Neural crest cell (in vitro differentiated cells): ENCODE measurements at places on chromosomes 5 and 9.

- no peak for DNase-seq
Observed at GRCh38 chr5:116998024-116998423, 423.4 kb upstream of the SEMA6A start.

DNA sequence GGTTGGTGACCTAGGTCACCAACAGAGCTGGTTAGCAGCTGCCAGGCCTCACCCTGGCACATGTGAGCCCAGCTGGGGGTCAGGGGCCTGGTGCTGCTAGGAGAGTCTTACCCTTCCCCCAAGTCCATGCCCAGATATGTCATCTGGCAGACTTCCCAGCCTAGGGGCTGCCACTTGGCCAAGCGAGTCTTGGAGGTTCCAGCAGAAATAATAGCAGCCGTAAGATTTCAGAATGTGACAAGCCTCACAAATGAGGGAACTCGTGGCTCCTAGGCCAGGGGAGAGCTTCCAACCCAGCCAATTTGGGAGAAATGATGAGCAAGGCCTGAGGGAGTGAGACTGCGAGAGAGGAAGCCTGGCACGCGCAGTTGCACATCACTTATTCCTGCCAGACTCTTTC, 11.1 kb downstream of the URM1 start:
- DNase-seq, result no peak

- DNase-seq, result no peak
Observed at GRCh38 chr5:124060011-124060410, 548.0 kb downstream of the CSNK1G3 start.

DNA sequence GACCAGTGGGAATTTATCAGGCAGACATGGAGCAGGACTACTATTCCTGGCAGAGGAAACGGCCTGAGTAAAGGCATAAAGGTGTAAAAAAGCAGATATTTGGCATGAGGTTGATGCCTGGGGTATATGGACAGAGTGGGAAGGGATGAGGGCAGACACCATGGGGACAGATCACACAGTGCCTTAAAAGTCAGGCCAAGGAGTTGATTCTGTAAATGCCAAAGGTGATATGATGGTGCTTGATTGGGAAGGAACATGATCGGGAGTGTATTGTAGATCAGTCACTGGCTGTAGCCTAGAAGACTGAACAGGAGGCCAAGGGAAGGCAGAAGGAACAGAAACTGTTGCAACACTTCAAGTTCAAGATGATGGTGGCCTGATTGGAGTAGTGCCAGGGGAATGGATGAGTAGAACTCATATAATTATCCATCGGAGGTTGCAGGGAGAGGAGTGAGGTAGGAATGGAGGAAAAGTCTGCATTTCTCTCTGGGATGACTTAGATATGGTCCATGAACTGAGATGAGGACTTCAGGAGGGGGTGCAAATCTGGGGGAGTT, 594.3 kb upstream of the KLF4 start:
- no peak for DNase-seq

GRCh38 chr5:11050596-11051304, 289.7 kb upstream of the DAP start:
- DNase-seq, result no peak

GRCh38 chr9:110744715-110745384, 76.3 kb downstream of the MUSK start:
- DNase-seq, result no peak

GRCh38 chr5:71932655-71933338, 174.5 kb upstream of the MAP1B start:
- peak; percentile 34 for DNase-seq

DNA sequence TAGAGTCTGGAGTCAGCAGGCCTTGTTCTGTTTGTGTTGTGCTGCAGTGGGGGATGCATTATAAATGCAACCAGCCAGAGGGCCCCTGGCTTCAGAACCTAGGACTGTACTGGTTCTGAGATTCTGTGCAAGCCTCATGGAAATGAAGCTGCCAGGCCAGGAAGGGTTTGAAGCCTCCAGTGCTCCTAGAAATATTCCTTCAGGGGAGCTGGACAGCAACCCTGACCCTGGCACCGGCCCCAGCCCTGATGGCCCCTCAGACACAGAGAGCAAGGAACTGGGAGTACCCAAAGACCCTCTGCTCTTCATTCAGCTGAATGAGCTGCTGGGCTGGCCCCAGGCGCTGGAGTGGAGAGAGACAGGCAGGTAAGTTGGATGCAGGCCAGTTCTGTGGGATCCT, at the start of gene SLC4A9:
SLC4A9 (plus strand) TSS at position 94 of the 400 bp plus-strand sequence; CDS start at position 137, 43 bp downstream.
- no peak for DNase-seq

- DNase-seq, result no peak
Observed at GRCh38 chr9:69325409-69326212, 596 bp downstream of the ENTREP1 start.

GRCh38 chr5:72021651-72022357, 85.5 kb upstream of the MAP1B start:
- DNase-seq, result no peak

GRCh38 chr5:158722940-158723339, 376.8 kb downstream of the EBF1 start:
- no peak for DNase-seq

DNA sequence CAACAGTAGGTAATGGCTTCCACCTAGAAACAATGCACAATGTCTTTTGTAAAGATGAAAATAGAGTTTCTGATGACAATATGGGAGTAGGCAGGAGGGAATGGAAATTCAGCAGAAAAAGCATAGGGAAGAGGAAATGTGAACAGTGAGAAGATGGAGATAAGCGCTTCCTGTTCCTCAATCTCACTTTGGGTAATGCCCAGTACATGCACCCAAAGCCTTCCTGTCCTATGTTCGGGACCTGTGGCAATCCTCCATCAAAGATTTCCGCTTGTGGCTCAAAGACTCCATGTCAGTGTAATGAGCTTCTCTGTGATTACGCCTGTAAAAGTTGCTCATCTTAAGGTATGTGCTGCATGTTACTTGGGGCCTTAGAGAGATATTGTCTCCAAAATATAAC, 2.7 kb downstream of the UGT3A1 start:
- no peak for DNase-seq

GRCh38 chr5:132277971-132278853, 16.0 kb upstream of the SLC22A4 start:
- no peak for DNase-seq

DNA sequence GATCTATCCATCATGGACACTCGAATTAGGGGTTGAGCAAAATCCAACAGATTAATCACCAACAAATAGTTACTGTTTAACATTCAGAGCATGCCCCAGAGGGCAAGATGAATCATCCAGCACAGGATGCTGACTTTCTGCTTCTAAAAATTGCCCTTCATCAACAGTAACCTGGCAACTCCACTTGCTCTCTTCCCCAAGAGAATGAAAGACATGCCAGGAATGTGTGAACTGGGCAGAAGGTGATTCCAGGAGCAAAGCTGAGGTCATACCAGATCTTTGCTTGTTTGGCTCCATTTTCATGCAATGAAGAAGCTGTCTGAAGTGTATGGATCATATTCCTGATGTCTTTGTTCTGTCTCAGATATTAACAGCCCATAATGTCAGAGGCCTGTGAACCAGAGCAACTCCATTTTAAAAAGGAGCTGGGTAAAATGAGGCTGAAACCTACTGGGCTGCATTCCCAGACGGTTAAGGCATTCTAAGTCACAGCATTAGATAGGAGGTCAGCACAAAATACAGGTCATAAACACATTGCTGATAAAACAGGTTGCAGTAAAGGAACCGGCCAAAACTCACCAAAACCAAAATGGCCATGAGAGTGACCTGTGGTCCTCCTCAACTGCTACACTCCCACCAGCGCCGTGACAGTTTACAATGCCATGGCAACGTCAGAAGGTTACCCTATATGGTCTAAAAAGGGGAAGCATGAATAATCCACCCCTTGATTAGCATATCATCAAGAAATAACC, 2.5 kb upstream of the ZNF367 start:
- DNase-seq, result no peak

- no peak for DNase-seq
Observed at GRCh38 chr5:93192087-93192486, 388.9 kb downstream of the NR2F1-AS1 start.

GRCh38 chr9:29069376-29069775, 1496.1 kb upstream of the C9orf72 start:
- DNase-seq, result no peak

DNA sequence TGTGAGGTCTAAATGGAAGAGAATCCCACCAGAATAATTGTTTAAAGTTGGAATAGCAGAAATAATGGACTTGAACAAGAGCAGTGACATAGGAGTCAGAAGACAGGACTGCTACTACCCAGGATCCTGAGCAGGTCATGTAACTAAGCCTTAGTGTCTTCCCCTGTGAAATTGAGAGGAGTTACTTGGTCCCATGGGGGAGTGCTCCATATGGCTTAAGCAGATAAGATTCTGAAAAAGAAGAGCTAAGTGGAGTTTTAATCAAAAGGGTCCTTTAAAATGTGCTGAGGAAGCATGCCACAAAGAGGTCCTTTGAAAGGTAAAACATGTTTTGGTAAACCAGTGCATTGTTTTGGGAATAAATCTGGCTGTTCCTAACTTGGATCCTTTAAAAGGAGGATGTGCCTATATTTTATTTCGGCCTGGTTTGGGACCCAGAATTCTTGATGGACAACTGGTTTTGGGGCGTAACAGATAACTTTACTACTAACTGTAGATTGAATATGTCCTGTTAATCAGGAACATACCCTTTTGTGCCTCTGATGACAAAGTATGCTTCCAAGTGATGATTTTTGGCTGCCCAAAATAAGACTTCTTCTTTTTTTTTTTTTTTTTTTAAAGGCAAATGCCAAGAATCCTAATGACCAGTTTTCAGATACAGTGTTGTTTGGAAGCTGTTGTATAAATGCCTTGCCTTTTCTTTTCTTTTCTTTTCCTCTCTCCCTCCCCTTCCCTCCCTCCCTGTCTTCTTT, 5.7 kb downstream of the RCL1 start:
- no peak for DNase-seq

- DNase-seq, result no peak
Observed at GRCh38 chr5:143585970-143586369, 182.5 kb upstream of the NR3C1 start.

- no peak for DNase-seq
Observed at GRCh38 chr9:24464319-24464951, 81.3 kb downstream of the IZUMO3 start.

- no peak for DNase-seq
Observed at GRCh38 chr5:58348996-58349728, 110.7 kb downstream of the PLK2 start.

DNA sequence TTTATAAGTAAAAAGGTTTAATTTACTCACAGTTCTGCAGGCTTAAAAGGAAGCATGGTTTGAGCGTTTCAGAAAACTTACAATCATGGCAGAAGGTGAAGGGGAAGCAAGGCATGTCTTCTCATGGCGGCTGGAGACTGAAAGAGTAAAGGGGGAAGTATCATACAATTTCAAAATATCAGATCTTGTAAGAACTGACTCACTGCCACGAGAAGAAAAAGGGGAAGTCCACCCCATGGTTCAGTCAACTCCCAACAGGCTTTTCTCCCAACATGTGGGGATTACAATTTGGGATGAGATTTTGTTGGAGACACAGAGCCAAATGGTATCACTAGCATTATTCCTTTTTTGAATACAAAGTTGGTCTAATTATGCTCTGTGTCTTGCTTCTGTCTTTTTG, 627.9 kb upstream of the ST8SIA4 start:
- no peak for DNase-seq
